ENCODE measurements at places on chromosomes 2 and 18.

GRCh38 chr2:23509596-23510292 is 124.8 kb downstream of the KLHL29 start:
- DNase-seq, result peak; percentile 88

- DNase-seq, result no peak
These were observed 73.1 kb downstream of the ACKR3 start for GRCh38 chr2:236642584-236643291.

DNA sequence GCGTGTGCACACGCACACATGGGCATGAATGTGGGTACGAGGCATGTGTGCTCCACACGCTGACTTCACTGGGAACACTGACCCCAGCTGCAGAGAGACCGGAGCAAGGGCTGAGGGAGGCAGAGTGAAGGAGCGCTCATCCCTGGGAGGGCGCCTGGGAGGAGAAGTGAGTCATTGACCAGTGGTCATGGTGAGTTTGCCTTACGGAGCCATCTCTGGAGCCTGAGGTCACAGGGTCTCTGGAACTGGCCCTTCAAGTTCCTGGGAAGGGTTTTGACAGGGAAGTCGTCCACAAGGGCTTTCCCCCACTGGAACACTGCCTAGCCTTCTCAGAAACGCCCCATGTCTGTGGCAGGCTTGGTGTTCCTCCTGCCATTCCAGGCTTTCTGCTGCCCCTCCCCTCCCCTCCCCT is 14.3 kb upstream of the TMEM185B start:
- DNase-seq, result no peak

DNA sequence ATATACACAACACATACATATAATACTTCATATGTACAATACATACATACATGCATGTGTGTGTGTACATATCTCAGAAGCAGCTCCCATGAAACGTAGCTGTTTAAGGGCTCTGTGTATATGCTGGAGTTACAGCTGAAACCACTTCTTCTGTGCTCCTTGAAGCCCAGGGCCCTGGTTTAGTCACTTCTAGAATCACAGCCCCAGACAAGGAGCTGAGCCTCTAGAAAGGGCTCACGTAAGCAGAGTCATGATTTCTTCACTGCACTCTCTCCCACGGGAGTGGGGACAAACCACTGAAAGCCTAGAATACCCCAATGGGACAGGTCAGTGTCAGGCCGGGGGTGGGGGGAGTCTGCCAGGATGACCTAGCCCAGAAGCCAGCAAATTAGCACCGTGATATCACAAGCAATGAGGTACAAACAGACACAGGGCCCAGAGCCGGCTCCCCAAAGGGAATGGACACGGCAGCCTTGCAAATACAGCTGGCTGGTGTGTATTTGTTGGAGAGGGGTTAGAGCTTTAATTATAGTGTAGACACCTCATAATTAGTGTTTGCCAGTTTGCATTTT is 90.3 kb downstream of the C1QL2 start:
- no peak for DNase-seq

GRCh38 chr2:42967959-42968674 is 175.7 kb upstream of the HAAO start:
- no peak for DNase-seq

DNA sequence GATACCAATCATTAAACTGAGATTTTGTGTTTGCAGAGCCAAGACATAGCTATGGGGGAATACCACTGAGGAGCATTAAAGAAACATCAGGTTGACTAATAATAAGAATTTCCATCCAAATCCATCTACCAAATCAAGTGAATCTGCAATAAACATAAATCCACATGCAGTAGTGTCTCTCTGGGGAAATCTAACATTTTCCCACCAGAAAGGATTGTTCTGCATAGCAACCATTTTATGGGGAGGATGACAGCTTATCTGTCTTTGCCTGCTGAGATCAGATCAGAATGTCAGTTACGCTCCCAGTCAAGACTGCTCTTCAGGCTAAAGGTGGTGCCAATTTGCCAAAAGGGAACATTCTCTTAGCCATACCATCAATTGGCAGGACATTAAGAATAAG is 1098.9 kb upstream of the CHAC2 start:
- no peak for DNase-seq

- DNase-seq, result no peak
These were observed 310.9 kb upstream of the COL3A1 start for GRCh38 chr2:188663301-188663700.

GRCh38 chr18:61820882-61821281 is 71.9 kb downstream of the RNF152 start:
- DNase-seq, result no peak

- DNase-seq, result no peak
These were observed 27.9 kb downstream of the MARCO start for GRCh38 chr2:118969734-118970395.

- DNase-seq, result no peak
These were observed 321.3 kb upstream of the EPAS1 start for GRCh38 chr2:45975752-45976517.

- no peak for DNase-seq
These were observed 225.4 kb upstream of the ID2 start for GRCh38 chr2:8456151-8457091.

DNA sequence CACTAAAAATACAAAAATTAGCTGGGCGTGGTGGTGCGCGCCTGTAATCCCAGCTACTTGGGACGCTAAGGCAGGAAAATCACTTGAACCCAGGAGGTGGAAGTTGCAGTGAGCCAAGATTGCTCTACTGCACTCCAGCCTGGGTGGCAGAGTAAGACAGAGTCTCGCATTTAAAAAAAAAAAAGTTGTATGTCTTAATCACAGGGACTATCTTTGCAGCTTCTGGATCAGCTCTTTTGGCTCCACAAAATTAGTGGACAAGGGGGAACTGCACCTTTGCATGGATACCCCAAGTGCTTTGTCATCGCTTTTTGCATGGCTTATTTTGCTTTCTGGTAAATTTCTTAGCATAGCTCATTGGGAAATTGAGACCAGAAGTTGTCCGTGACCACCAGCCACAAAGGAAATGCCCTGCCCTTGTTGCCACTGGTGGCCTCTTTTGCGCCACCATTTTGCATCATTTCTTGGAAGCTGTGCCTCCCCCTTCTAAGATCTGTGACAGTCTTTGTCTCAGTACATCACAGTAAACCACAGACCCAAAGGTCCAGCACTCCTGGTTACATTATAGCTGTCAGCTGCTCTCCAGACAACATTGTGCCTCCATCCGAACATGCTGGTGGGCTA is 43.9 kb upstream of the PCBP1 start:
- DNase-seq, result no peak

DNA sequence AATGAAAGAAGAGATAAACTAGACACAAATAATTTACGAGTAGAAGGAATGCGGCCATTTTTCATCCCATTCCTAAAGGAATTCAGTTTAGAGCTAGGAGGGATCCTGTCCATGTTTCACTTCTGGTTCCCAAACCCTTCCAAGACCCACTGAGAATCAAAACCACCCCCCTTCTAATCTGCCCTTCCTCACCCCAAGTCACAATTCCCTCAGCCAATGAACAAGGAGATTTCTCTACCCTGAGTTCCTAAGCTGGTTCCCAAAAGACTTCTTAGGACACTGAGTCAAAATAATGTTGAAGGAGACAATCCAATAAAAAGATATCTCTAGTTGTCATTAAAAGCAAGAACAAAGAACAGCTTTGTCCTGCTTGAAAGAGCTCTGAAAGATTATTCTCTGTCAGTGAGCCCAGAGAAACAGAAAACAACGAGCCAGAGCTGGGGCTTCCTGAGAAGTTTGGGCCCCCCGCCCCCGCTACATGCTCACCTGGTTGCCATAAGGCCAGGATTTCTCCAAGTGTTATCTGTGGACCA is 45.7 kb downstream of the STK39 start:
- DNase-seq, result no peak

DNA sequence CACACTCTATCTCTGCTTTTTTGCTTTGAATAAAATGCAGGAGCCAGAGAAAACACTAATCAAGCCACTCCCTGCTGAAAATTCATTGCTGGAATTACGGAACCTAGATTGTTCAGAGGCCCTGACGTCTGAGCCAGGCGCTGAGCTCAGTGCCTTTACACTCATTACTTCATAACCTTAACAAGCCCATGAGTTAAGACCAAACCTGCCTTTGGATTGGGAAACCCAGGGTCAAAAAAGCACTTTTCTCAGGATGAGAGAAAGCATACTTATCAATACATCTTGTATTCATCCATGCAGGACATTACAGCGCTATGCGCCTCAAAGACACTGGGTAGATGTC is 762 bp downstream of the INO80C start:
- DNase-seq, result peak; percentile 53

- no peak for DNase-seq
These were observed 34.2 kb downstream of the ABCA12 start for GRCh38 chr2:215104226-215104625.

DNA sequence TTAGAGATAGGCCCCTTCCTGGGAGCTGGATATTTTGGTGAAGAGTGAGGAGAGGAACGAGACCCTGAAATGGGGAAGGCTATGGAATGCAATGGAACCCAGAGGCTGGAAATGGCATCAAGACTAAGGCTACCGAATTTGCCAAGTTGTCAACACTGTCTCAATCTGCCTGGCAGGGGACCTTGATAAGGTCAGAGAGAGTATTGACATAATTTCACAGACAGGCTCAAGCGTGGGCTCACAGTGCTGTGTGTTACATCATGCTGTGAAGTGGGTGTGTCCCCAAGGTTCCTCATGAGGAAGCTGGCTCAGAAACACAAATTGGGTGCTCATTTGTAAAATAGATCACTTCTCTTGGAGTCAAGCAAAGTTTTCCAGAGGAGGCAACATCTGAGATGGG is 51.8 kb upstream of the CYRIA start:
- no peak for DNase-seq

Measured in NCI-H82 (cell line).